GM10248 (cell line): ENCODE measurements at places on chromosomes 5 and 9.

DNA sequence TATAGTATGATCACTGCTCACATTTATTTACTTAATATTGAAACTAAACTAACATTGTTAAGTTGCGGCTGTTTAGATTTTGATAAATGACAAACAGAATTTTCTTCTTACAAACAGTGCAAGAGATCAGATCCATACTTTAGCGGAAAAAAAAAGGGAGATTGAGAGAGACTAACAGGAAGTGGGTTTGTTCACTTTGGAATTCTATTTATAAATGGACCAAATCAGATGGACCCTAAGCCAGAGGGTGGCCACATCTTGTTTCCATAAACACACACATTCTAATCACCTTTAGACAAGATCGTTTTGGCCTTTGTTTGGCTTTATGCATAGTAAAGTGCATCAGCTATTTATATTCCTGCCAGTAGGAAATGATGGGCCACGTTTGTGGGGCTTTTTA lies 381.4 kb upstream of the CD180 start:
- DNase-seq, result no peak

- no peak for DNase-seq
Observed at GRCh38 chr9:132472199-132472598, 62.2 kb downstream of the CFAP77 start.

GRCh38 chr5:145975001-145975360 lies 38.6 kb downstream of the SH3RF2 start:
- no peak for DNase-seq

DNA sequence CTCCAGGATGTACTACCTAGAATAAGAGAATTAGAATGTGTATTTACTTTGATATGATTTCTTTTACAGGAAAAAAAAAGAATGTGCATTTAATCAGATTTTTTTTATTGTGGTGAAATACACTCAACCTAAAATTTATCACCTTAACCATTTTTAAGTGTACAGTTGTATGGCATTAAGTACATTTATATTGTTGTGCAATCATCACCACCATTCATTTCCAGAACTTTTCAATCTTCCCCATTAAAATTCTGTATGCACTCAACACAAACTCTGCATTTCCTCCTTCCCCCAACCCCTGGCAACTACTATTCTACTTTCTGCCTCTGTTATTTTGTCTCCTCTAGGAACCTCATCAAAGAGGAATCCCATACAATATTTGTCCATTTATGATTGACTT lies 66.0 kb upstream of the APC start:
- DNase-seq, result no peak

DNA sequence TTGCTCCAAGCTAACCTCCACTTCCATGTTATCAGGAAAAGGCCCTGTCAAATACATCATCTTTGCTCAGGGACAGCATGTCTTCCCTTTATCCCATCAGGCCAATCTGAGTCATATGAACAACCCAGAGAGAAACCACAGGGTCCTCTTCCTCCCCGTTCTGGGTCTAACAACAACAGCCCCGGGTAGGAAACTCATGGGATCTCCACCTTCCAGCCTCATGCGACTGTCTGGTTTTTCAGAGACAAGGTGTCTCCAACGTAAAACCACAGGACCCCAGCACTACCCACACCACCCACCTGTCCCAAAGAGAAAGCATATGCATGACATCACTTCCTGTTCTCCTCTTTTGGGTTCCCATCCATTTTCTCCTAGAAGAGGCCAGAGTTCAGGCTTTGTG lies 217.9 kb downstream of the ENC1 start:
- no peak for DNase-seq
